ENCODE measurements at places on chromosomes 12 and 14. TPM values are rescaled to one million over a fixed set of nuclear protein-coding genes. Genes with fewer than 3 reads are reported as not detected.

DNA sequence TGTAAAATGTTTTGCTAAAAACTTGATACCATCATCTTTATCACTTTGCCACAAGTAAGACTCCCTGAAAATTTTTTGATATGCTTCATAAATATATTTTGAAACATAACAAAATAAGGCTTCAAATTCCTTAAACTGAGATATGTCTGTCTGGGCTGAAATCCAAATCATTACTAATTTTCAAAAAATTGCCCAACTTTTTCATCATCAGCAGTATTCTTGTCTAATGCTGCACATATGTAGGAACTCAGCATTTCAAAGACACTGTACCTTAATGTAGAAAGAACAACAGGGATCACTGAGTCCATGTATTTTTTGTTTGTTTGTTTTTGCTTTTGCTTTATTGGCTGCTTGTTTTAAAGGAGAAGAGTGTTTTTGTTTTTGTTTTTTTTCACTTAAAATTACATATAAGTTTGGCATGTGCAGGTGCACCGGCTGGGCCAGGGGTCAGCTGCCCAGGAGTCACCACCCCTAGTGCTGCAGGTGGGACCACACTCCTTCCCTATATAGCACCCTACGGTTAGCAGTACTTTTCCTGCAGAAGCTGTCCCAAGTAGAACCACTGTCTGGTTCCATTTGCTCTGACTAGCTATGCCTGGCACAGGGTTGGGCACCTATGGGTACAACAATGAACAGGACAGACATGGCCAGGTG, 231.2 kb downstream of the PIK3C2G start:
- DNase-seq, result no peak

GRCh38 chr14:38286452-38286851, 30.6 kb upstream of the CLEC14A start:
- DNase-seq, result no peak

- no peak for DNase-seq
These were observed 3.7 kb downstream of the DEPDC4 start for GRCh38 chr12:100263131-100263530.

FSCB gene
- not detected for total RNA-seq

- DNase-seq, result no peak
These were observed 61.7 kb downstream of the RFX4 start for GRCh38 chr12:106644335-106645073.

GRCh38 chr14:102900631-102901571, 21.6 kb upstream of the AMN start:
- peak; percentile 55 for DNase-seq

- no peak for DNase-seq
These were observed 20.0 kb downstream of the BEGAIN start for GRCh38 chr14:100567009-100567876.

GPRC5A gene
- not detected for total RNA-seq

BCL11B gene
- 42.0 TPM for total RNA-seq

- no peak for DNase-seq
These were observed 2.0 kb upstream of the KRT4 start for GRCh38 chr12:52815676-52816588.

SLC22A17 gene
- 2.6 TPM for total RNA-seq

- no peak for DNase-seq
These were observed 25.8 kb downstream of the LIMA1 start for GRCh38 chr12:50257236-50258166.

DNA sequence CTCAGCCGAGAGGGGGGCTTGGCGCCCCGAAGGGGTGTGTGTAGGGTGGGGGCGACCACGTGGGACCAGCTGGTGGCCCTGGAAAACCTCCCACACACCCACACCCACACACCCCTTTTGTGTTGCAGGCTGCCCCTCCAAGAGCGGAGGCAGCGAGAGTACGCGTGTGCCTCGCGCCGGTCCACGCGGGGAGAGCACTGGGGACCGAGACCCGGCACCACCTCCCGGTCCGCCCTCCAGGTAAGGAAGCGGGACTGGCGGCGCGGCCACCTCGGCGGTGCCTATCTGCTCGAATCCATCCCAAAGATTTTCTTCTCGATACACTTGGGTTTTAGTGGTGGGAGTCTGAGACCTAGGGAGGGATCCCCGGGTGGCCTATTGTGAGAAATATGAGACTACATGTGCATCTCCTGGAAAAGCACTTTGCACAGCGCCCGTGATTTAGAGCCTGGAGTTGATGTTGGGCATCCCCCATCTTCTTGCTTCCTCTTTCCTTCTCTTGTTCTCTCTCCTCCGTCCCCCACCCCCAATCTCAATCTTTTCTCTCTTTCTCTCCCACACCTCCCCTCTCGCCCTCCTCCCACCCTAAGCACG, 393 bp downstream of the SYT1 start:
- DNase-seq, result no peak

GRCh38 chr14:104927901-104928300, 3.2 kb downstream of the PLD4 start:
- no peak for DNase-seq

DNA sequence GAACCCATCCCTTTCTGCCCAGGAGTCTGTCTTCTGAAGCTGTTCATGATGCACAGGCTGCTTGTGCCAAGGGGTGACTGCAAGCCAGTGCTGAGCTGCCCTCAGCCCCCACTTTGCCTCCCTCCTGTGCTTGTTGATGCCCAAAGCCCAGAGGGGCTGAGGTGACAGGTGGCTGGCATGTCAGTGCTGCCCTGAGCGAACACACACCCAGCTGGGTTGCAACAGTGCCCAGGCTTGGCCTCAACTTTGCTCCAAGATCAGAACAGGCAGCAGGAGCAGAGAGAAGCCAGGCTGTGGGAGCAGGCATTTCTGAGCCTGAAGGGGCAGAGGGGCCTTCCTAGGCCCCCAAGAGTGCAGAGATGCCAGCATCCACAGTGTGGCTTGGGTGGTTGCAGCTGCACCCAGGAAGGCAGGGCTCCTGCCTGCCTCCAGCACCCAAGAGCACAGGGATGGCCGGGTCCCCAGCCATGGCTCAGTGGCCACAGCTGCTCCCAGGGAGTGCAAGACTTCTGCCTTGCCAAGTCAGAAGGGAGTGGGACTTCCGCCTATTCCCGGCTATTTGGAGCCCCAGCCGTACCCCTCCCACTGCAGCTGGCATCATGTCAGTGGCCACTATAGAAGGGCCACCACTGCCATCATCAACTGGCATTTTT, 83.1 kb downstream of the SLC16A7 start:
- no peak for DNase-seq

DNA sequence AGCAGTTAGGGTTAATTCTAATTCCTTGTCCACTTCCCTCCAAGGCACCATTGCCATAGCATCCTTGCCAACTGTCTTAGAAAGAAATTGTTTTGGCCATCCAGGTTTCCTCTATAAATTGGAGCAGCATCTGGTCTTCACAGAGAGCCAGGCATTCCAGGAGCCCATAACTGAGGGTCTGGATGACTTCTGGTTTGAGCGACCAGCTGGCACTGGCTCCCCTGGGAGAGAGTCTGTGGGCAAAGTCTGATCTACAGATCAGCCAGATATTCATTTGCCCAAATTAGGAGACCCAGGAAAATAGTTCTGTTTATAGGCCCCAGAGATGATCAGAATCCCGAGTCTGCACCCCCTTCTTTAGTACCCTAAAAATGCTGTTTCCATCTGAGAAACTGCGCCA, 16.0 kb downstream of the VSX2 start:
- DNase-seq, result no peak

DACT1 gene
- 0.42 TPM for total RNA-seq

DNA sequence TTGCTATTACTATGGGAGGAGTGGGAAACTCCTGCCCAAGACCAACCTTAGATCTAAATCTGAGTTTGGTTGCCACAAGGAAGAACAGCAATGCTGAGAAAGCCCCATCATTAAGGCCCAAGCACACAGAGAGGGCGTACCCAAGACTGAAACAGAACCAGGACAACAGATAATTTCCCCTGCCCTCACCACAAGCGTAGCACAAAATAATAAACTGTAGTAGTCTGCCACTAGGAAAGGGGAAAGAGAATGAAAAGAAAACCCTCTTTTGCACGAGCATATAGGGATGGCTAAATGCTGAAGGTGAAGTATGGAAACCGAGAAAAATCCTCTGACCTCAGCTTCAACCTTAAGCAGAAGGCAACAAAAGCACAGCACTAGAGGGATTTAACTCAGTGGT, 76.5 kb upstream of the DHRS4 start:
- no peak for DNase-seq

All from CD8-positive, alpha-beta memory T cell (primary cell).